ENCODE measurements at places on chromosomes 4 and X.

- peak; percentile 66 for DNase-seq
These were observed 20.5 kb downstream of the SEL1L3 start for GRCh38 chr4:25842229-25842845.

DNA sequence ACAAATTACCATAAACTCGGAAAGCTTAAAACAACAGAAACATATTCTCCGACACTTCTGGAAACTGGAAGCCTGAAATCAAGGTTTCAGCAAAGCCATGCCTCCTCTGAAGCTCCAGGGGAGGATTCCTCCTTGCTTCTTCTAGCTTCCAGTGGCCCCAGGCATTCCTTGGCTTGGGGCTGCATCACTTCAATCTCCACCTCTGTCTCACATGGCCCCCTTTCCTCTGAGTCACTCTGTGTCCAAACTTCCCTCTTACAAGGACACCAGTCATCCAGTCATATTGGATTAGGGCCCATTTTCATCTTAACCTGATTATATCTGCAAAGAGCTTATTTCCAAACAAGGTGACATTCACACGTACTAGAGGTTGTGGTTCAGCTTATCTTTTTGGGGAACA, 17.3 kb downstream of the PARM1 start:
- no peak for DNase-seq

DNA sequence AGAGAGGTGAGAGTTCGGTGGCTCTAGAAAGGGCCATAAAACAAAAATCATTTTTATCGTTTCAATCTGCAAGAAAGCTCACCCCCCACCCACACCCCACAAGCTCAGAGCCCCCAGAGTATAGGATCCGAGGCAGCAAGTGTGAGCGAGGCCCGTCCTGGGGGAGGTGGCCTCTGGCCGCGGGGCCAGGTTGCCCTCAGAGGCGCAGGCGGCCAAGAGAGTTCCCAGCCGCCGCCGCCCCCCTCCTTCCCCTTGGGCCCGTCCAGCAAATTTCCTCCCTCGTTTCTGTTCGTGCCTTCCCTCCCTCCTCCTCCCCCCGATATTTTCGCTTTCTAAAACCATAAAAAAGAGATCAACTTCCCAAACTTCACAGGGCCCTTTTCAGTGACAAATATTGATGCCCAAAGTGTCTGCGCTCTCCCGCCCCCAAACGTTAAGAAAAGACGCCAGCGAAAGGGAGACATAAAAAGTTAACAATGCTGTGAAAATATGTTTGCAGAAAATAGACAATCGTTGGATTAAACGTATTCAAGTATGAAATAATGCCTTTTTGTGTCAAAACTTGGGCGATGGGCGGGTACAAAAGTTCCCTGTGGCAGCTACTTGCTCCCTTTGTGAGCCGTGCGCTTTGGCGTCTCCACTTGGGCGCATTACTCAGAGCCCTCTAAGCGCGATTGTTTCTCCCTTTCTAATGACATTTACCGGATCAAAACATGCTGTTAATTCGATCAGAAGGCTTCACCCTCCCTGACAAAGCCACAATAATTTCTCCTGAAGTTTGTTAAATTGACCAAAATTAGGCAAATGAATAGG, 1.1 kb upstream of the HELT start:
- no peak for DNase-seq

DNA sequence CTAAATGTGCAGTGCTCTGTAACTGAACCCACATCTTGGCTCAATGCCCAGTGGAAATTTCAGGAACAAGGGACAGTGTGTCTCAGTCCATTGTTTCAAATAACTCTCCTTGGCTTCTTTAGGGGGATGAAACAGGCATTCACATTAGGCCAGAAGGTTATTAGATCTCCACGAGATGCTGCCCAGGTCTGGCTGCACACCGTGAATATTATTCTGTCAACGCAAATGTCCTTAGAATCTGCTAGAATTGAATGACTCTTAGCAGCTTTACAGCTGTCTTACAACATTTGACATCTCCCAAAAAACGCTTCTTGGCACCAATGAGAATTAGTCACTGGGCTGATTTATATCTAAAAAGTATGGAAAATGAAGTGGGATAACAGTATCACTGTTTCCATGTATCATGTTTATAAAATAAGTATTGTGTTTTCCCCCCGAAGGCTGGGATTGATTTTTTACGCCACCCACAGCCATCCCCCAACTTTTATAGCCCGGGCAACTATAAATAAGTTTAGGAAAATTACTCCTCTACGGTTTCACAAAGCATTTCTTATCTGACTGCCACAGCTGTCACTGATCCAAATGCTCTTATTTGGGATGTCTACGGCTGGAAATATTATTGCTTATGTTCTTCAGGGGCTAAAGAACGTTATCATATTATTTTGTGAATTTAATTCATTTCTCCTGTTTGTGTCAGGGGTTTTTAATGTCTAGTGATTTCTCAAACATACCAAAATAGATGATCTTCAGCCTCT, 559.7 kb upstream of the FAT1 start:
- DNase-seq = no peak

DNA sequence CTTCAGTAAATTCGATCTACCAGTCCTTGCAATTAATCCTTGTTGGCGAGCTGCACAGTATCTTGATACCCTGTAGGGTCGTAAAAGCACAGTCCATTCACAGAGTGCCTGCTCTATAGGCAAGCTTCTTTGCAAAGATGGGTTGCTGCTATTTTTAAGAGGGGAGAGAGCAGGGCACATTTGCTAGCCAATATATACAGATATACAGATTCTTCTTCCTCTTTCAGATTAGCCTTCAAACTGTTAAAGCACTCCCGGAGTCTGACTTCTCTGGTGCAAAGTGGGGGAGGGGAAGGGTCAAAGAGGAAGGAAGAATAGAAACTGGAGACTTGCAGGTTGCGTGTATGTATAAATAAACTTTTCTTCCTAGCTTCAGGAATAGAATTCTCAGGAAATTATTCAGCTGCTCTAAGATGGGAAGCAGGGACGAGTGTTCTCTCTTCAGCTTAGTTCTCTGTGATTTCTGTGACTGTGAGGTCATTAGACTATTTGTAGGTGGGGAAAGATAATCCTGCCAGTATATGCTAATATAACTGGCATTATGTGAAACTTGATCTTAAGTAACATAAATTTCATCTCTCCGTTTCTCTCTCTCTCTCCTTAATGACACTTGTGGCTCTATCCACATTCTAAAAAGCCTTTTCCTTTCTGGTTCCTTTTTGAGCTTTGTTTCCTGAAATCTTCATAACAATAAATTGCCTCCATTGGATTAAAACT, at the start of gene CYSLTR1:
Gene CYSLTR1 (minus strand): TSS at position 242 of the 717 bp plus-strand sequence. CDS start 53,865 bp downstream, outside the sequence.
- no peak for DNase-seq

- no peak for DNase-seq
These were observed 325.6 kb downstream of the CAMK2D start for GRCh38 chr4:113435893-113436292.

All from CD4-positive, alpha-beta T cell (primary cell).